ENCODE measurements at places on chromosomes 5 and 9.

GRCh38 chr9:121324316-121324715 is 45.7 kb downstream of the STOM start:
- DNase-seq = no peak

GRCh38 chr9:4661611-4662010 is 483 bp upstream of the PLPP6 start:
- peak; percentile 30 for DNase-seq

DNA sequence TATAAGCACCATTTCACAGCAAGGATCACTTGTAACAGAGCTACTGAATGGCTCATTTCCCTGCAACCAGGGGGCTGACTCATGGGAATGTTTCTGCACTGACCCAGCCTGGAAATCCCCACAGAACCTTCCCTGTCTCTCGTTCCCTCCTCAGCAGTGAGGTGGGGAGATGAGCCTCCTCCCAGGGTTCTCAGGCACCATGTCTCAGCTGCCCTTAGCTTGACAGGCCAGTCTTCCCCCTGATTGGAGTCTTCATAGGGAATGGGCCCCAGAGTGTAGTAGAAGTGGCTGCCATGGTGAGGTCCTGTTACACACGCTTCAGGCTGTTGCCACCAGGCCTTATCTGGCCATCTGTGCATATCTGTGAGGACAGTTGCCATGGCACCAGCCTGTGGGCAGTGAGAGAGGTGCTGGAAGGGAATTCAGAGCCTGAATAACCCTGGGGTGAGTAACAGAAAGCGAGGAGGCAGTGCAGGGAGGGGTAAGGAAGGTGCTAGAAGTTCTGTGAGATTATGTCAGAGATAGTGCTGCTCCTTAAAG is 324.4 kb downstream of the ENC1 start:
- no peak for DNase-seq

DNA sequence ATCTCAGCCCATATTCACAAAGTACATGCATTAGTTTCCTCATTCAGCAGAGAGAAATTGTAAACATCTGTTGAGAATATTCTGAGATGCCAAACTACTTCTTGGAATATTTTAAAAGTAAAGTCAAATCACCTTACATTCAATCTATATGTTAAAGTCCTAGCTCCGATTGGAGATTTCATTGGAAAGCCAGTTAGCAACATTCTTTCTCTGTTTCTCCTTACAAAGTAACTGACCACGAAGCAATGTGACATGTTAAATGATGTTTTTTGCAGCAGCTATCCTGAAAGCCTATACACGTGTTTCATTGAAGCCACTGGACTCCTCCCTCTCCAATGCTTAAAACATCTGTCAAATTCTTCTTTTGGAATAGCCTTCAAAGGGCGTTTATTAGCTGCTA is 379.1 kb upstream of the CCNH start:
- DNase-seq = no peak

DNA sequence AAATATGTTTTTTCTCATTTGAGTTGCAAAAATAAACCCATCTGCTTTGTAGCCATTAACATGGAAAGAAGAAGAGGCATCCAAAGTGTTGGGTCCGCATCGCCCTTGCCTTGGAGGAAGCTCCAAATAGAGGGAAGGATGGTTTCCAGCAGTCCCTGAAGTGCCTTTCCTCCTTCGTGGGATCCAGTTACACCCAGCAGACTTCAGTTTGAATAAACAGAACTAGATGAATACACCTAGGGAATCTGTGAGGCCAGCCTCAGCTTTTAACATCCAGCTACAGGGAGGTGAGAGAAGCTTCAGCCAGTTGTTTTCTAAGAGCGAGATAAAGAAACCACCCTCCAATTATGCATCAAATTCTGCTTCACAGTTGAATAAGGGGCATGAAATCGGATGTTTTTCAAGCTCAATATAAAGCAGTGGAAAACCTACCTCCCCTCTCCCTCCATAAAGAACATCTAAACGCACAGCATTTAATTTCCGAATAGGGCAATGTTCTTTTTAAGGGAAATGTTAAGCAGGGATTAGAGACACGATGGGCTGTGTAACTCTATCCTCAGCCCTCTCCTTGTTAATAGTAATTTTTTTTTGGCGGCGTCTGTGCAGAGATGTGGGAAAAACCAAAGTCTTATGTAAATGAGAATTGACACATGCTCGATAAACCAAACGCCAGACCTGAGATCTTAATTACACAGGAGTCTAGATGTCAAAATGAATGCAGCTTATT is 264.7 kb downstream of the SLIT3 start:
- DNase-seq = no peak

DNA sequence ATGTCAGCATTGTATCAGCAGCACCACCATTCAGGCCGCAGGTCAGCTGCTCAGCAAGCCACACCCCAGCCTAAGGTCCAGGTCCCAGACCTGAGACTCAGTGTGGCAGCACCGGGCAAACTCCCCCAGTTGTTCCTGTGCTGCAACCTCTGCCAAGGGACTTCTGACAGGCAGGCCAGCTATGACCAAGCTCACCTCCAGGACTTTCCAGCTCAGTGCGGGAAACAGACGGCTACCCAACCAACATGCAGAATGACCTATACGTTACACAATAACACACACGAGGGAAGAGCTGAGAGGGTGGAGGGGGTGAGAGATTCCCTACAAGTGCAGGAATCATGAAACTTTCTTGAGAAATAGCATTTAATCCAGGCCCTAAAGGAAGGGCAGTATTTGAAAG is 143.7 kb downstream of the FSTL4 start:
- no peak for DNase-seq

DNA sequence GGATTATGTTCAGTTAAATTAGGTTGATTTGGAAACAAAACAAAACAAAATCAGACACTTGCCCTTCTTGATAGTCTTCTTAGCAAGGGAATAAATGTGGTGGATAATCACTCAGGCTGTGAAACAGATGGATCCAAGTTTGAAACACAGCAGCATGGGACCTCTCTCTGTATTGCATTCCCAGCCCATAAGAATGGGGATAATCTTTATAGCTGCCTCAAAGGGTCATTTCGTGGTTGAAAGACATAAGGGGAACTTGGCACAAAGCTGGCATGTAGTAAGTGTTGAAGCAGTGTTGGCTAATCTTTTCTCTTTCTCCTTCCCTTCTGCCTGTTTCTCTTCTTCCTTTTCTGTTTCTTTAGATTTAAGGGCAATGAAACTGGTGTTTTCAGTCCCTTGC is 333.9 kb upstream of the TLE4 start:
- DNase-seq = no peak

GRCh38 chr5:124365361-124365801 is 381.1 kb downstream of the ZNF608 start:
- DNase-seq = no peak

- no peak for DNase-seq
These were observed 50.0 kb downstream of the MRPS27 start for GRCh38 chr5:72270037-72270436.

GRCh38 chr9:136951541-136952320 is at the start of gene LCN12:
TSS of gene LCN12 (plus strand) at chr9:136952273. CDS start at chr9:136952328, 55 bp downstream.
- DNase-seq = no peak

GRCh38 chr5:83552275-83552674 is 80.7 kb downstream of the VCAN start:
- no peak for DNase-seq

GRCh38 chr5:146645342-146645741 is 129.4 kb upstream of the GPR151 start:
- no peak for DNase-seq

DNA sequence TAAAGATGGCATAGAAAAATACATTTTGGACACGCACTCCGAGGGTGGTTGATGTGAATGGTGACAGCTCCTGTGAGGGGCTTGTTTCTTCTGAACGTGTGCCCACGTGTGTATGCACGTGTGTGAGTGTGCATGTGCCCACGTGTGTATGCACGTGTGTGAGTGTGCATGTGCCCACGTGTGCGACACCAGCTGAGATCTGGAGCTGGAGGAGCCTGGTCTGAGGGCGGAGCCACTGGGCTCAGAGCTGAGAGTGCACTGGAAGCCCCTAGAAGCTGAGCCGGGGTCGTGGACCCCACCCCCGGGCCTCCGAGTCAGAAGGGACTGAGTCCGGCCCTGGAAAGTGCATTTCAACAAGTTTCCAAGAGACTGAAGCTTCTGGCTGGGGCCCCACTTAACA is 282.5 kb upstream of the IRX4 start:
- no peak for DNase-seq

- no peak for DNase-seq
These were observed 936.7 kb upstream of the CTNND2 start for GRCh38 chr5:12840972-12841371.

- no peak for DNase-seq
These were observed 273.4 kb downstream of the DENND1A start for GRCh38 chr9:123656565-123656964.
